Coronary artery (tissue), 2 donors: ENCODE measurements at places on chromosomes 7 and 10.

GRCh38 chr7:34070511-34071323 is 165.4 kb downstream of the BMPER start:
- DNase-seq: no peak

GRCh38 chr10:28881171-28881882 is 204.0 kb downstream of the BAMBI start:
- DNase-seq: no peak

DNA sequence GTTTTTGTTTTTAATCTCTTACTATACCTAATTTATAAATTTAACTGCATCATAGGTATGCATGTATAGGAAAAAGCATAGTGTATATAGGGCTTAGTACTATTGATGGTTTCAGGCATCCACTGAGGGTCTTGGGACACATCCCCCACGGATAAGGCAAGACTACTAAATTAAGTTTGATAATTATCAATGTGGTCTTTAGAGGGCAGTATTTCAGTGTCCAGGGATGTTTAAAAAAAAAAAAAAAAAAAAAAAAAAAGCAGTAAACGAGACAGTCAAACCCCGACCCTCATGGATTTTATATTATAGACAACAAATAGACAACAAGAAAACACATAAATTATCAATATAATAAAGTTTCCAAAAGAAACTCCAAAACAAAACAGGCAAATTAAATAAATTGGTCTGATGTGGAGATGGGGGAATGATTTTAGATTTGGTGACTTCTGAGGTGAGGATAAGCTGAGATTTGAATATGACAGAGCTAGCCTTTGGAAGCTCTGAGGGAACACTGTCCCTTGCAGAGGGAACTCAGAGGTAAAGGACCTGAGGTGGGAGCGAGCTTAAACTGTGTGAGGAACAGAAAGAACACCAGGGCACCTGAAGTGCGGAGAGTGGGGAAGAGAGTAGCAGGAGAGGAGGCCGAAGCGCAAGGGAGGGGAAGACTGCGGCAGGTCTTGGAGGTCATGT is 14.8 kb downstream of the ACSM6 start:
- no peak for DNase-seq

- no peak for DNase-seq
Measured at GRCh38 chr7:118938845-118939244, 714.3 kb downstream of the ANKRD7 start.

GRCh38 chr7:16563281-16564022 is 36.8 kb downstream of the LRRC72 start:
- no peak for DNase-seq

- DNase-seq: no peak
Measured at GRCh38 chr7:135910393-135911036, 66.6 kb downstream of the MTPN start.

GRCh38 chr10:29530112-29530976 is 104.4 kb downstream of the SVIL start:
- DNase-seq: peak; percentile 36

DNA sequence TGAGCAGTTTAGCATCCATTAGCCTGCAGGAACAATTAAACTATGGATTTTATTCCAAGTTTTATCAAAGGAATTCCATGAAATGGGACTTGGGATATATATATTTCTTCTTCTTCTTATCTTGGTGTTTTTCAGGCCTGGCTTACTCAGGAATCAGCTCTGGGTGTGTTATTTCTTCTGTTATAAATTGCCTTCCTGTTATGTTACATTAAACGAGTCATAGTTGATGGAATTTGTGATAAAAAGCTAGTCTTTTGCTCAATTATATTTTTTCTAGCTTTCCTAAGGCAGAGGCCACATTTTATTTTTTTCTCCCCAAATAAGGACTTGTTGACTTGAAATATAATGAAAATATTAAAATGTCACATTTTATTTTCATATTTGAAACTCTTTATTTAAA is 141.3 kb downstream of the EPC1 start:
- no peak for DNase-seq

DNA sequence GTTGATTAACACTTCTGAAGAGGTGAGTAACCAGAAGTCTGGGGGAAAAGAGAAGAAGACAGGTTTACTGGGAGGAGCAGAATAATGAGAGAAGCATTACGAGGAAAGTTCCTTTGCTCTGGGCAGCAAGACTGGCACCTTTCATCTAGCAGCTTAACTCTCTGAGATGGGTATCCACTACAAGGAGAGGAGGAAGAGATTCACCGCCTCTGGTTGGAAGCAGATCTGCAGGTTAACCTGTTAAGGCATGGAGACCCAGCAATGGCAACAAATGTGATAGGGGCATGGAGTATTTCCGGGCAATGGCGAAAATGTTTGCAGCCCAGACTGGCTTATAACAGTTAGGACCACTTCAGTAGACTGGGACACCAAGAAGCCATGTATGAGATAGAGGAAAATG is 162.2 kb downstream of the TFEC start:
- DNase-seq: no peak

GRCh38 chr10:29239569-29240472 is 49.0 kb upstream of the LYZL1 start:
- DNase-seq: no peak

- DNase-seq: no peak
Measured at GRCh38 chr7:5470167-5470532, 46.5 kb upstream of the TNRC18 start.

GRCh38 chr7:55082228-55082603 is 63.4 kb downstream of the EGFR start:
- DNase-seq: no peak

GRCh38 chr10:77529050-77529576 is 108.5 kb downstream of the KCNMA1 start:
- no peak for DNase-seq

DNA sequence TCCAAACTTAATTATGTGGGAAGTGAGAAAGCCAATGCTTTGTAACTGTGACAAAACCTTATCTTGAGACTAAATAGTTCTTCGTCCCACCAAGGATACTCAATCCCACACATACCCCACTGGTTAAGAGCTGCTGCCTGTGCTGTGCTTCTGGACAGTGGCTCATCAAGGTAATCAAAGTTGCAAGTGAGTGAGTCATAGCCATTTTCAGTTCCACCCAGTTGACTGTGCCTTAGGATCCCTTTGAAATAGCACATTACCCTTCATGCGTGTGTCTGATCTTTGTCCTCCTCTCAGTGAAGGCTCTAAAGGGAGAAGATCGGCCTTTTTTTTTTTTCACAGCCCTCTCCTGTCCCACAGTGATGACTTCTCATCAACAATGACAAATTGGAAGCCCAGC is 706.0 kb upstream of the AUTS2 start:
- no peak for DNase-seq

DNA sequence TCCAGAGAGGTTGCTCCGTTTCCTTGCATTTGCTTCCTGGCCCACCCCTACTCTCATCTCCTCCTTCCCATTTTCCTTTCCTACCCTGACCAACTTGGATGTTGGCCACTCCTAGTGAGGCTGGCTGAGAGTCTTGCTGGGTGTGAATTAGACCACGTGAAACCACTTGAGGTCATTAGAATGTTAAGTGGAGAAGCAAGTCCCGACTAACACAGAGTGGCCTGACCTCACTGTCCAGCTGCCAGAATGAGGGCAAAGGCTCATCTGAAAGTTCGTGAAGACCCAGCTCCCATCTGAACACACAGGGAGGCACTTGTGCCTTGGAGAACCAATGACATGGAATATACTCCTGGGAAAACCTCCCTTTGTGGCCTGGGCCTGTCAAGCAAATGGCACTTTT is 80.8 kb downstream of the WDR11 start:
- DNase-seq: no peak

- DNase-seq: no peak
Measured at GRCh38 chr10:49834976-49835375, 72.9 kb upstream of the OGDHL start.

DNA sequence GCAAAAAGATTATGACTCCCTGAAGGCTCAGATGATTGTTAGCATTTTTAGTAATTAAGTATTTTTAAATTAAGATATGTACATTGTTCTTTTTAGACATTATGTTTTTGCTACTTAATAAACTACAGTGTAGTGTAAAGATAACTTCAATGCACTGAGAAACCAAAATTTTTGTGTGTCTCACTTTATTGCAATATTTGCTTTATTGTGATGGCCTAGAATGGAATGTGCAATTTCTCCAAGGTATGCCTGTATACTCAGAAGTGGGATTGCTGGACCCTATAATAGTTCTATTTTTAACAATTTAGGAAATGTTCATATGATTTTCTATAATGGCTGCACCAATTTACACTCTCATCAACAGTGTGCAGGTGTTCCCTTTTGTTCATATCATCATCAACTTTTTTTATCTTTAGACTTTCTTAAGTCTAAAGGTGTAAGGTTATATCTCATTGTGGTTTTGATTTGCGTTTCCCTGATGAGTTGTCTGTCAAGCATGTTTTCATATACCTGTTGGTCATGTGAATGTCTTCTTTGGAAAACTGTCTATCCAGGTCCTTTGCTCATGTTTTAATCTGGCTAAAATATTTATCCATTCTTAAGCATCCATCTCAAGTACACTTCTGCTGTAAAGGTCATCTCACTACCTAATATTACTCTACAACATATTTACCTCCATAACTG is 1323.5 kb upstream of the LRRTM3 start:
- no peak for DNase-seq

- DNase-seq: no peak
Measured at GRCh38 chr10:101897633-101898032, 54.0 kb upstream of the KCNIP2 start.

GRCh38 chr7:151113344-151114150 is 27.3 kb downstream of the AGAP3 start:
- DNase-seq: no peak

- DNase-seq: no peak
Measured at GRCh38 chr10:97571622-97572021, 957 bp upstream of the ANKRD2 start.

DNA sequence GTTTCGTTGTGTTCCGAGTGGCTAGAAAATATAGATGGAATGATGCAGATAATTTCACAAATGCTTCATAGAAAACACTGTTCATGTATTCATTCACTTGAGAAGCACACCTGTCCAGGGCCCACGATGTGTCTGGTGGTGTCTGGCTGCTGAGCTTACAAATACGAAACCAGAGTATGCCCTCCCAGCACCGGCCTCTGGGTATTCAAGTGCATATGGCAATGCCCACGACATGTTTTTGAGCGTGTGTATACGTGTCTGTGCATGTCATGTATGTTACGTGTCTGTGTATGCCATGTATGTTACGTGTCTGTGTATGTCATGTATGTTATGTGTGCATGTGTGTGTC is 37.9 kb downstream of the IL2RA start:
- DNase-seq: no peak

DNA sequence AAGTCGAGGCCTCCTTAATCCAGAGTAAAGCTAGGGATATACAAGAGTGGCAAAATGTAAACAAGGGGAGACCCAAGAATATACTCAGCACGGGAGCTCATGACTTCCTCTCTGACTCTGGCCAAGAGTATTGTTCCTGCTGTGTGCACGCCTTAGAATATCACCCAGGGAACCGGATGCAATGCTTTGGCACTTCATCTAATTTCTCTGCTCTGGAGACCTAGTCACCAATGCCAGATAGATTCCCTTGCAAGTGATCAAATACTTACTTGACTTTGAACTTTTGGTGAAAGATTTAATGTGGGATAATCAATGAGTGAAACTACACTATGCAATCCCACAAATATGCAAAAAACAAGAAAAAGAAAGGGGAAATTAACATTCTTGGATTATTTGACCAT is 695.5 kb downstream of the INHBA start:
- no peak for DNase-seq

GRCh38 chr10:10320956-10321355 is 696.7 kb upstream of the CELF2 start:
- no peak for DNase-seq

- DNase-seq: no peak
Measured at GRCh38 chr7:22698767-22699166, 28.2 kb upstream of the IL6 start.

GRCh38 chr7:79615466-79615865 is 162.0 kb upstream of the MAGI2 start:
- no peak for DNase-seq

GRCh38 chr10:127872011-127872761 is 20.6 kb downstream of the CLRN3 start:
- DNase-seq: peak; percentile 70

GRCh38 chr10:132233501-132234085 is 46.8 kb downstream of the DPYSL4 start:
- no peak for DNase-seq

GRCh38 chr7:111108000-111108399 is 17.1 kb downstream of the LRRN3 start:
- no peak for DNase-seq

DNA sequence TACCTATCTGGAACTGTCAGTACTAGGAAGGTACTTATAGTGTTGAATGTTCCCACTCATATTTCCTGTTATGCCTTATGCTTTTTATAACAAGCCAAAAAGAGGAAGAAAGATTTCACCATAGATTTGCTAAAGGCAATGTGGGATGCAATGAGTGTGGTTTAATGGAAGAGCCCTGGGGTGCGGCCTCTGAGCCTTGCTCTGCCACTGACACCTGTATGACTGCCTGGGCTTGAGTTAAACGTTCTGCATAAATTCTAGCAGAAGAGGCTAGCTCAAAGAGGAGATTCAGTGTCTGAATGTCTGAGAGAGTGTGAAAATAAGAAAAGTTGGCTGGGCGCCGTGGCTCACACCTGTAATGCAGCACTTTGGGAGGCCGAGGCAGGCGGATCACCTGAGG is 143.8 kb downstream of the TPST1 start:
- no peak for DNase-seq

GRCh38 chr7:42750172-42750571 is 161.7 kb downstream of the C7orf25 start:
- DNase-seq: no peak

DNA sequence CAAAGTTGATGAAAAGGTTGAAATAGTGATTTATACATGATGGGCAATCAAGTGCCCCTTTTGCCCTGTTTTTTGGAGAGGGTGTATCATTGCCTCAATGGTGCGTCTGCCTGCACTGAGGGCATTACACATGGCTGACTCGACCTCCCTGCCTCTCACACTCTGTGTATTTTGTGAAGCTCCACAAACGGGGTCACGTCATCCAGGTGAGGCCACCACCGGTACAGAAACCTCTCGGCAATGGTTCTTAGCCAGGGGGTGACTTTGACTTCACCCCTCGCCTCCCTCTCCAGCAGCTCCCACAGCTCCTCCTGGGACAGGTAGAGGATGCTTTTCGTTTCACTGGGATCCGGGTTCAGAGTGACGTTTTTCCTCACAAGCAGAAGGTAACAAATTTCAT is 6.3 kb downstream of the IDI2 start:
- no peak for DNase-seq

DNA sequence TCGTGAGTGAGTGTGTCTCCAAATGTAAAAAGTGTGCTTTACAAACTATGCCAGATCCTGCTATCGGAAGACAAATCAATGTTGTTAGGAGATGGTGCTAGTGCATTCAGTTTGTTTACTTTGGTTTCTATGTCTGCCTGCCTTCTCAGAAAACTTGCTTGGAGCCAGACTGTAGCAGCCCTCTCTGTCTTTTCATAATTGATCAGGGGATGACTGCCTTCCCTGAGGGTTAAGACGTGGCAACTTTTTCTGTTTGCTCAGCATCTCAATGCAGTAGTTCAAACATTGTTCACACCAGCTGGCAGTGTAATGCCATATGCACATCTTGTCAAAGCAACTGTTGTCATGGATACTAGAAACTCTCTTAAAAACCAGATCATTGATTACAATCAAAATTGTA is 118.5 kb downstream of the FOXP2 start:
- no peak for DNase-seq

- no peak for DNase-seq
Measured at GRCh38 chr10:118804262-118804773, 49.5 kb upstream of the CACUL1 start.
